Hepatic stellate cell (primary cell): ENCODE measurements at places on chromosomes 3 and 15.
A peak's percentile ranks its signal among the peaks of the same experiment; 100 is the strongest.

DNA sequence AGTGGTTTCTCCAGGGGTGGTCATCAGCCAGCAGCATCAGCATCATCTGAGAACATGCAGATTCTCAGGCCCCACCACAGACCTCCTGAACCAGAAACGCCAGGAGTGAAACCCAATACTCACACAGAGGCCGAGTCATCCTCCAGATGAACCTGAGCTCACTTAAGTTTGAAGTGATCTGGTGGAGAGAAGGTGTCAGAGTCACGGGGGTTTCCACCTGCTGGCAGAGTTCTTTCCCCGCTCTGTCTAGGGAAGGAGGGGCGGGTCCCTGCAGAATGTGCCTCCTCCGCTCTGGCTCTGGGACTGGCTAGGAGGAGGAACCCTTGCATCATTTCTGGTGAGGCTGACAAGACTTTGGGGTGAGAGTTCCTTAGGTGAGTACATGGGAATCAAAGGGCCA lies 13.3 kb upstream of the KIF23 start:
- DNase-seq = no peak

GRCh38 chr3:48022178-48022577 lies 6.0 kb upstream of the MAP4 start:
- no peak for DNase-seq

GRCh38 chr15:78052001-78052401 lies 25.5 kb downstream of the TBC1D2B start:
- no peak for DNase-seq

DNA sequence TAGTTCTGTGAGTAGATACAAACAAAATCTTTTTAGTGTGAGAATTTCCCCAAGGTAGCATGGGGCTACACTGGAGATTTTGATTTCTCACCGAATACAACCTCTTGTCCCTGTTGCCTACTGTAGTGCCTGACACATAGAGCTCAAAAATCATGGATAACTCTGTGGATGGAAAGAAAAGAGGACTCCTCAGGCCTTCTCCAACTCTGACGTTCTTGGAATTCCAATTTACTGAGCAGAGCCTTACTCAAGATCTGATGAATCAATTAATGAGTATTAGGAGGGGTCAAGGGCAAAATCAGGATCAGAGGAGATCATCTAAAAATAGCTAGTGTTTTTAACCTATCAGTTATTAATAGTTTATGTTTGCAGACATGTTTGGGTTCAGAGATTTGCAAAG lies 46.7 kb upstream of the PYDC2 start:
- DNase-seq = no peak

DNA sequence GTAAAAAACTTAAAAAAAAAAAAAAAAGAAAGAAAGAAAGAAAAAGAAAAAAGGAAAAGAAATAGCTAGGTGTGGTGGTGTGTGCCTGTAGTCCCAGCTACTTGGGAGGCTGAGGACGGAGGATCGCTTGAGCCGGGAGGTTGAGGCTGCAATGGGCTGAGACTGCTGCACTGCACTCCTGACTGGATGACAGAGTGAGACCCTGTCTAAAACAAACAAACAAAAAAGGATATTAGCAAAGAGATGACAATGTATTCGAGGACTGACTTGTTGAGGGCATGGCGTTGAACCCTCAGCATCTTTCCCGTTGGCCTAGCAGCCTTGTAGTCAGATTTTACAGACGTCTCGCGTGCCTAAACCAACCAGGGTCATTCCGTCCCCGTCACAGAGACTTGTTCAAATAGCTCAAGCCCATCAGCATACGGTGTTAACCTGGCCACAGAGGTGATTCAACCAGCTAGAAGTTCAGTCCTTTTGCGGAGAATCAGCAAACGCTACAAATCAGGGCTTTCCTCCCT lies 528 bp upstream of the NIT2 start:
- DNase-seq = no peak

DNA sequence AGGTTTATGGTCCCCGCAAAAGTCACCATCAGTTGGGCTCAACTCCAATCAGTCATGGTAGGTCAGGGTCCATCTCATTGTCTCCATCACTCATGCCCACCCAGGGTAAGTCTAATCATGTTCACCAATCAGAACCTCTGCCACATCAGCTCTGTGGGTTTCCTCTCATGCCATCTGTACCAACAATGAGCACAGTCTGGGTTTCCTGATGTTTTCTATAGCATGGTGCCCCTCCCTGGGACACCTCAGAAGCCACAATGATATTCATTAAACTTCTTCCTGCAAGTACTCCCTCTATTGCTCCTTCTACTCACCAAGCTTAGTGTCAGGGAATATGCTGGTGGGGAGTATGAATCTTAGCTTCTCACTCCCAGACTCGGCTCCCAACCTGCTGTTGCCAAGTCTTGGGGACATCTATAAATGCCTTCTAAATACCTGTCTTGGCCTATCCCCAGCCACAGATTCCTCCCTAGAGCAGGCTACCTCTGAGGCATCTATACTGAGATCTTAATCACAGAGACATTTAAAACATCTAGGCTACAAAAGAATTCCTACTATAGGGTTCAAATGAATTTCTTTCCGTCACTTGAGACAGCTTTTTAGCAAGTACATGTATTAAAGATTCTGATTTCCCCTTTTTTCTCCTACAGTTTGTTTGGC lies 5.0 kb upstream of the CCR2 start:
- DNase-seq = no peak

DNA sequence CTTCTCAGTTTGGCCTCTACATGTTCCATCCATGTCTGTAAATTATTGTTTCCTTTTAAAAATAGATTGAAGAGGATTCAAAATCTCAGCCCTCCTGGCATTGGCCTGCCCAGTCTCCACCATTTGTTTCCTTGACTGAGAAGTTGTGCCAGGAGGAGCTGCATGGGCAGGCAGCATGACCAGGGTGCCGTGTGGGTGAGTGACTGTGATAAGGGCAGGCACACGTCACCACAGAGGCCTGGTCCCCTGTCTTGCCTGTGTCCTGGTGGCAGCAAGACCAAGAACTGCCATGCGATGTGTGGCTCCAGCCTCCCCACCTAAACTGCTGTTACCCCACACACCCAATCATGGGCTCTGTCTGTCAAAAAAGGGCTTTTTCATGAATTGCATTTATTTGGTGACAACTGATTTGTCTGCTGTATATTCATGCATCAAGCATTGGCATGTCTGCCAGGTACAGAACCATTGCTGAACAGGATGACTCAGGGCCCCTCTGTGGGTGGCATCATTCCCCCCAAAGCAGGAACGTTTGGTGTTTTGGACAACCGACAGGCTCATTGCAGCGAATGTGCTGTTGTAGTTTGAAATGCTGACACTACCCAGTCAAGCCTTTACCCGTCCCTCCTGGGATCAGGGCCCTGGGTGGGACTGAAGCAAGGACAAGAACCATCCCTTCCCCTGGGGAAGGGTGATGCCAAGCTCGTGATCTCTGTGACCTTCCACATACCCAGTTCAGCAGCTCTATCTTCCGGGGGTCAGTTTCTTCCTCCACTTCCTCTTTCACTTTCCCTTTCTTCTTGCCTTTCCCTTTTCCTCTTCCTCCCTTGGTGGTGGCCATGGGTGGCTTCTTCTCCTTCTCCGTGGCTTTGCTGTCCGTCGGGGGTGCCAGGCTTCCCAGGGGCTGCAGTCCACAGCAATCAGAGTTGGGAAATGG lies 51.6 kb downstream of the TRPM1 start:
- DNase-seq = no peak

- DNase-seq = peak; percentile 94
Observed at GRCh38 chr3:129413687-129414506, 14.5 kb downstream of the EFCAB12 start.

GRCh38 chr3:159166899-159167586 lies 365.2 kb downstream of the MFSD1 start:
- no peak for DNase-seq

- DNase-seq = peak; percentile 12
Observed at GRCh38 chr3:72739531-72740466, 108.4 kb downstream of the SHQ1 start.

DNA sequence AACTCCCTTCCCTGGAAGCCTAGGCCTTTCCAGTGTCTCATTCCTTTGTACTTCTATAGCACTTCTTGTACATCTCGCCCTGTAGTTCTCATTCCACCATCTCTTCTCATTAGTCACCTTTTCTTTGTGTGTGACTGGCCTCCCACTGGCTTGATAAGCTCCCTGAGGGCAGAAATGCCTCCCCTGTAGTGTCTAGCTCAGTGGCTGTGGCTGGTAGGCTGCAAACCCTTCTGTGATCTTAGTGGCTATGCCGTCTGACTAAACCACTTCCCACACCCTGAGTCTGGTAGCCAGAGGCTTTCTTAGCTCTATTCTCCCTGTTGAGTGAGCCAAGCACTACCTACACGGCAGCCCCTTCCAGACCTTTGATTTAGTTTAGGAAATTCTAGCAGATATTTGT lies 24.4 kb upstream of the TNFAIP8L3 start:
- DNase-seq = no peak

DNA sequence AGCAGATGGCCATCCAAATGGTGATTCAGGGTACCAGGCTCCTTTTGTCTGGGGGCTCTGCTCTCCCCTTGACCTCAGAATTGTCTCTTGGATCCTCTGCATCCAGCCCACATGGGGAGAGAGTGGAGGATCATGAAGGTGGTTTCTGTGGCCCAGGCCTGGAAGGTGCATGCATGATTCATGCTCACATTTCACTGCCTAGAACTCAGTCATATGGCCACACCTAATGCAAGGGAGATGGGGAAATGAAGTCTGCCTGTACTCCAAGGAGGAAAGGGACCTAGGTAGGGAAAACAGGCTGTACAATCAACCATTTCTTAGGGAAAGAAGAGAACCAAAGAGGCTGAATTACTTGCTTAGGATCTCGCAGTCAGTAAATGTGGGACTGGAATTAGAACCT lies 15.1 kb downstream of the HRG start:
- no peak for DNase-seq

GRCh38 chr3:17399586-17399985 lies 342.8 kb downstream of the TBC1D5 start:
- no peak for DNase-seq

DNA sequence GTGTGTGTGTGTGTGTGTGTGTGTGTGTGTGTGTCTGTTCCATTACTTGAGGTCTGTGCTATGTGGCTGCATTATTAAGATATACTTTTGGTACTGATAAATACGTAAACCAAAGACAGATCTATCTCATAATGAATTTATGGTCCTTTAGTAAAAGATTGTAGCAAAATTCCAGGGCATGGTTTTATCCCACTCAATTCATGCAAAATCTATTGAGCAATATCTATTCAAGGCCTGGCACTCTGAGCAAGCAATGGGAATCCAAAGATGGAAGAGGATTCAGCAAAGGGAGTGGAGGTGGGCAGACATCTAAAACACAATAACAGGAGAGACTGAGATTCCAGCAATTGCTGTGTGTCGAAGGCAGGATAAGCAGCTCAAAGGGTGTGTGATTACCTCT lies 86.8 kb downstream of the RFTN1 start:
- no peak for DNase-seq

- DNase-seq = no peak
Observed at GRCh38 chr15:52306270-52306669, 10.7 kb upstream of the MYO5C start.

- DNase-seq = no peak
Observed at GRCh38 chr3:115685097-115685496, 61.8 kb downstream of the GAP43 start.

- no peak for DNase-seq
Observed at GRCh38 chr15:39074341-39074985, 506.4 kb upstream of the THBS1 start.

DNA sequence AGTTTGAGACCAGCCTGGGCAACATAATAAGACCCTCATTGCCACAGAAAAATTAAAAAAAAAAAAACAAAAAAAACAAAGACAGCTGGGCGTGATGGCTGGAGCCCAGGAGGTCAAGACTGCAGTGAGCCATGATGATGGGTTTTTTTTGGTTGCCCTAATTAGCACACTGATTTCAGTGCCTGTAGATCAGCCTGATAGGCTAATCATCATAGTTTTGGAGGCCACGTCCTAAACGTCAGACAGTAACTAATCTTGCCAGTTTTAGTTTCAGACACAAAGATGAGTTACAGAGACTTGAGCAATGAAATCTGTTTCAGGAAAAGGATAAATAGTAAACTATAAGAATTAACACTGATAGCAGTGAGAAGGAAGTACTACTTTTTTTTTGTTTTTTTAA lies 55.4 kb downstream of the LRCH3 start:
- no peak for DNase-seq

- DNase-seq = no peak
Observed at GRCh38 chr15:81064253-81064652, 63.5 kb downstream of the TLNRD1 start.

- DNase-seq = no peak
Observed at GRCh38 chr3:154427685-154428285, 2.2 kb downstream of the GPR149 start.

DNA sequence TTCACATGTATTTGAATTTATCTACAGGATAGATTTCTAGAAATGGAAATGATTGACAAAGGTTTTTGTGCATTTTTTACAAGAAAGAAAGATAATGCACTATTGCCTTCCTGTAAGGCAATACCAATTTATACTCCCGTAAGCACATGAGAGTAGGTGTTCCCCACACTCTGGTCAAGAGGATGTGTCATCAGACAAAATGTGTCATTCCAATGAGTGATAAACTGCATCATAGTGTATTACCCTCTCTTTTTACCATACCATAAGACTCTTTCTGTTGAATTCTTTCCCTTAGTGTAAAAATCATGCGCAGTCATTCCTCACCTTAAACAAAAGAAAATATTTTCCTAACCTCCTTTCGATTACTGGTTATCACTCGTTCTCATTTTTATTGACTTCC lies 251.0 kb downstream of the ROBO1 start:
- DNase-seq = no peak

- DNase-seq = no peak
Observed at GRCh38 chr3:20140881-20141280, 45.1 kb downstream of the SGO1 start.

DNA sequence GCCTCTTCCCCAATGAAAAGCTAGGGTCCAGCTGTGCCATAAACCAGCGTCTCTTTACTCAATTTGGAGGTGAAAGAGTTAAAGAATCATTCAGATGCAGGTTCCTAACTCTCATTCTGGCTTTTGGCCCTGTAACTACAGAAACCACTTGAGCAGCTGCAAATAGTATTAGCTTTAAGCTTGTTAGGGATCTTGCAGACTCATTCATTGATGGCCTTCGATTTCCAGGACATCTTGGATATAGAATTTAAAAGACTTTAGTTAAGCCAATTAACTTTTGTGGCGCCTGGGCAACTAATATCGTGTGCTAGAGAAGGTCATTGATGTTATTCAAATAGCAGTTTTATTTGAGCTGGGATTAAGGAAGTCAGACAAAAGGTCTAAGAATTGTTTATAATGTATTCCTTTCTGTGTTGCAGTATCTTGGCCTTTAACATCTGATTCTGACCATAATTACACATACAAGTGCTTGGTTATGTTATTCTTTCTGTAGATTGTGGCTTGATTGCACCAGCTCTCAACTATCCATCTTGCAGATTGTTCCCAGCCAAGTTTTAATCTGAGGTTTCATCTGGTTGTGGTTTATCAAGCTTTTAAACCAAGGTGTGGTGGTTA lies 185.3 kb downstream of the CACNA2D3 start:
- no peak for DNase-seq
